CD4-positive, alpha-beta T cell treated with Interleukin-1 beta for 1 hour (primary cell): ENCODE measurements at places on chromosomes 12 and 14.

DNA sequence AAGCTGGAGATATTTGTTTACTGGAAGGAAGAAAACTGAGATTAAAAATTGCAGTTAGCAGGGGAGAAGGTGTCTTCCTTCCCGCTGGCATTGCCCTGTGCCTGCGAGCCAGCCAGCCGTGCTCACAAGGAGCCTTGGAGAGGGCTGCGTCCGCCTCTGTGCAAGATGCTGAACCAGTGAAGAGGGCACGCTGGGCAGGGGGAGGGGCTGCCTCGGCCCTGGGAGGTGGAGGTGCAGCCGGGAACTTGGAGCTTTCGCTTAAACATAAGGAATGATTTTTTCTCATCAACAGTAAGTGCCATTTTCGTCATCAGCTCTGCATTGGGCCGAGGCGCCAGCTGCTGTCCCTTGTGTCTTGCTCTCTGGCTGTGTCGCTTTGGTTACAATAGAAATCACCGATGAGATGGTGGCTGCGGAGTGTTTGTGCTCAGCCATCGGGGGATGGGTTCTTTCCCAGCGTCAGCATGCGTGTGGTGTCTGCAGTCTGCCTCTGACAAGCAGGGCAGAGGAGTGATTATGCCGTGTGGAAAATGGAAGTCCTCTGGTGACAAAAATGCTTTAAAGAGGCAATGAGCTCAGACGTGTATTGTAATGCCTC lies 97.3 kb downstream of the ESR2 start:
- DNase-seq: peak; percentile 58

GRCh38 chr14:22375321-22375930 lies 213.6 kb downstream of the DAD1 start:
- DNase-seq: no peak

DNA sequence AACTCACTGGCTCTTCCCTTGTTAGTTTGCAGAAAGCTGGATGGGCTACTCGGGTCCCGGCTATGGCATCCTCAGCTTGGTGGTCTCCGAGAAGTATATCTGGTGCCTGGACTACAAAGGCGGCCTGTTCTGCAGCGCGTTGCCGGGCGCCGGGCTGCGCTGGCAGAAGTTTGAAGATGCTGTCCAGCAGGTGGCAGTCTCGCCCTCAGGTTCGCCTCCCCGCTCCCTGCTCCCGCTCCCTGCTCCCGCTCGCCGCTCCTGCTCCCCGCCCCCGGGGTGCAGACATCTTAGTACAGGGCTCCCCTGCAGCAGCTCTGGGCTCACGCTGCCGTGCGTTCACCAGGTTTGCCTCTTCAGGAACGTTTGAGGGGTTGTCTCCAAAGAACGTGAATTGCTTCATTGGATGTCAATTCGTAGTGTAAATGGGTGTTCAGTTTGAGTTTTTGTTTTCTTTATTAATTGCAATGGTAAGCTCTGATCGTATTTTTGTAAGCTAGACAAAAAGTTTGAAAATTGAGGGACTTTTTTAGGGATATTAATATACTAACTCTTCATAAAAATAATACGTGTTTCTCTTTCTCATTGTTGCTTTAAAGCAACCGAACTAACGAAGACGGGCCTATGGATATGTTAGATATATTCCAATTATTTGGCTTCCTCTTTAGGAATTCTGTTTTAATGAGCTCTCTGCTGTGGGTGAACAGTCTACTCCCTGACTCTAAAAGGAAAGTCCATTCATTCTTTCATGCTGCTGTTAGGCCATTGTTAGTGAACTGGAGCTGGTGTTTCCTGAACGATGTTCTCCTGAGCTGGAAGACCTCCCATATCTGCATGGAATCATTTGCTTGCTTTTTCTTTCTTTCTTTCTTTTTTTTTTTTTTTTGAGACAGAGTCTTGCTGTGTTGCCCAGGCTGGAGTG lies 71.3 kb downstream of the ANKRD9 start:
- DNase-seq: peak; percentile 55

GRCh38 chr14:58887931-58888330 lies 250.2 kb downstream of the DACT1 start:
- DNase-seq: no peak

GRCh38 chr12:32483499-32483898 lies 84.1 kb downstream of the FGD4 start:
- no peak for DNase-seq

- no peak for DNase-seq
Observed at GRCh38 chr12:113062502-113063395, 6.2 kb downstream of the DTX1 start.

DNA sequence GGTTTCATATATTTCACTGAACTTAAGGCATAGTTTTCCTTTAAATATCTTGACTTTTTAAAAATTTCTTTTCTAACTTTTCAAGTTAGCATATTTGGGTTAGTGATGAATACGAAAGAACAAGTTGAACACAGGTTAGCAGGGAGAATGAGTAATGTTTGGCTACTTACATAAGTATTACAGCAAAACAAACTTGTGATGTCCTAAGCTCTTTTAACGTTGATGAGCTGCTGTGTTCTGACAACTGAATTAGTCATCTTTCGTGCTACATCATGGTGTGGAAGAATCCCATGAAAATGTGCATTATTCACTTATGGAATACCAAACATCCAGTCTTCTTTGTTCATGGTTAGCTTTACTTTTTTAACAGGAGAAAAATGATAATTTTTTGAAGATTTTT lies 36.3 kb upstream of the PDZRN4 start:
- DNase-seq: no peak

DNA sequence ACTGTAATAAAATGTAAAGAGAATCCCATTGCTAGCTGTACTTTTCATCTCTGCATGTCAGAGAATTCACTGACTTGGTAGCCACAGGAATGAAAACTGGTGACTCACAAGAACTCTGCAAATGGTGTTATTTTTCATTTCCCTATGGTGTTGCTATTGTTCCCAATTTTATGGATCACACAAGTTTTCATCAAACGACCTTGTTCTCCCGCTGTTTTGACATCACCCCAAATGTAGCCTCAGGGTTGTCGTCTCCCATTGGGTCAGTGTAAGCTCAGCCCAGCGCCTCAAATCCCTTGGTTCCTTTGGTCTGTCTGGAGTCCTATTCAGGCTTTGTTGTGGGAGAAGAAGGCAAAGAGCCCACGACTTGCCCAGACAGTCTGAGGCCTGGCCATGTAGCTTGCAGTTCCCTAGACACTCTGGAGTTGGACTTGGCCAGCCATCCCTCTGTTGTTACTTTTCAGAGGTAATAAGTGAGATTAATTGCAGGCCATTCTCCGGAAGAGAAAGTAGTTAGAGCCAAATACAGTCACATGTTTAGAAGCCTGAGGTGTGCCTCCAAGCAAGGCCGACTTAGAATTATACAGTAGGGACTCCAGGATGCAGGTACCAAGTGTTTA lies 159.2 kb downstream of the TGFB3 start:
- DNase-seq: no peak

- no peak for DNase-seq
Observed at GRCh38 chr14:26773906-26774593, 176.2 kb upstream of the NOVA1 start.
